ENCODE measurements at places on chromosomes 3 and 15.

DNA sequence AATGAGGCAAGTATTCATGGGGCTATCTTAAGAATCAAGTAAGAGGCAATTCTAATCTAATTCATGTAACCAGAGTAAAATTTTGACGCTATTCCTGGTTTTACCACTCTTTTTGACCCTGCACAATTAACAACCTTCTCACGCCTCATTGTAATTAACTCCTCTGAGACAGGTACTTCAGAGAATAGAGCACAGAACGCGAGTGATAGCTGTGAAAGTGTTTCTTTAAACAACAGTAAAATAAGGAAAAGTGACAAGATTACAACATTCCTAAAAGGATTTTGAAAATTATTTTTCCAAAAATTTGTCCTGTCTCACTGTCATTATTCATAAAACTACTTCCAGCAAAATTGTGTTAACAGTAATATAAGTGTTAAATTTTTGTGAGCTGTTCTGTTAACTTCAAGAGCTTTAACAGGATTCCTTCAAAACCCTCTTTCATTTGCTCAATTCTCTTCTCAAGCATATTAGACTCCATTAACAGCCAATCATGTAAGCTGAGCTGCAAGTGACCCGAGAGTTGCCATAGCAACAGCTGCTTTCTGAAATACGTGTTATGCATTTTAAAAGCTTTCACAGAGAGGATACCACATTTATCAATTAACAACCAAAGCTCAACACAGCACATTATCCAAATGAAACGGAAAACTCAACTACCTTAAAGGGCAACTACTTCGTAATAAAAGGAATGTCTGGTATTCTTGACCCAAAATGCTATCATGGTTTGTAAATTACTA lies 93.1 kb downstream of the STAG1 start:
- no peak for DNase-seq

DNA sequence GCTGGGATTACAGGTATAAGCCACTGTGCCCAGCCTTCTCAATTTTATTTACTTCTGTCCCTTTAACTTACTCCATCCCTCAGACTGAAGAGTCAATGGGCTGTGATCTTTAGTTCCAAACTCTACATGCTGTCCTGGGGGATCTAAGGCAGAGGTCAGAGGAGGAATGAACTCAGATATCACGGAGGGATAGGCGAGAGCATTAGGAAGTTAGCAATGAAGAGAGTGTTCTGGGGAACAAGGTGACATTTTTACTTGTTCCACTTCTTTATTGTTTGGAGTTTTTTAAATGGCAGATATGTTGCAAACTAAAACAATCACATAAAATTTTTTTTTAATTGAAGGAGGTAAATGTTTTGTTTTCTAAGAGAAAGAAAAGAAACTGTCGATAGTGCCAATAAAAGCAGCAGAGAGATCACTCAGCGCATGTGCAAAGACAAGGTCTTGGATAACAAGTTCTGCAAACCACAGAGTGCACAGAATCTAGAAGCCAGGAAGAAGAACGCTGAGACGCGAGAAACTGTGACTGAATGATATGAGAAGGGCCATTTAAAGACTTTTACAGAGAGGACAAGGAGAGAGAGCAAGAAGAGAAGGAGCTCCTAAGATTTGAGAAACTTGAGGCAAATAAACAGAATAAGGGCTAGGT lies 10.8 kb upstream of the CA12 start:
- no peak for DNase-seq

- DNase-seq = no peak
These were observed 183.7 kb downstream of the RPLP1 start for GRCh38 chr15:69636169-69636915.

GRCh38 chr15:29799859-29800258 lies 22.4 kb downstream of the TJP1 start:
- no peak for DNase-seq

GRCh38 chr15:100041127-100041828 lies 300.5 kb downstream of the ADAMTS17 start:
- no peak for DNase-seq

DNA sequence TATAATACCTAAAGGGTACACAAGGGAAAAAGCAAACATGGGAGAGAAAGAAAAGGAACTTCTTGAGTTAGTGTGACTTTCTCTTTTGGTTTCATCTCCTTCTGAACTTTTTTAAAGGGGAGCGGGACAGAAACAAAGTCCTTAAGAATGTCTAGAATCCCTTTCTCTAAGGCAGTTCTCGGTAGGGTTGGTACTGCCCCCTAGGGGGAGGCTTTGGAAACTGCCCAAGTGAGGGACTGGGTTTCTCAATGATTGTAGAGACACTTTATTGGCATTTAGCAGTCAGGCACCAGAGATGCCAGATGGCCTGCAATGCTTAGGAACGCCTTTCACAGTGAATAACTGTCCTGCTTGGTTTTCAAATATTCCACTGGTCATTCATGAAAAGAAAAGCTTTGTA lies 172.7 kb downstream of the WDR72 start:
- no peak for DNase-seq

- DNase-seq = no peak
These were observed 6.4 kb upstream of the ITGB5 start for GRCh38 chr3:124893526-124893925.

- DNase-seq = no peak
These were observed 153.9 kb downstream of the P3H2 start for GRCh38 chr3:189966843-189967242.

DNA sequence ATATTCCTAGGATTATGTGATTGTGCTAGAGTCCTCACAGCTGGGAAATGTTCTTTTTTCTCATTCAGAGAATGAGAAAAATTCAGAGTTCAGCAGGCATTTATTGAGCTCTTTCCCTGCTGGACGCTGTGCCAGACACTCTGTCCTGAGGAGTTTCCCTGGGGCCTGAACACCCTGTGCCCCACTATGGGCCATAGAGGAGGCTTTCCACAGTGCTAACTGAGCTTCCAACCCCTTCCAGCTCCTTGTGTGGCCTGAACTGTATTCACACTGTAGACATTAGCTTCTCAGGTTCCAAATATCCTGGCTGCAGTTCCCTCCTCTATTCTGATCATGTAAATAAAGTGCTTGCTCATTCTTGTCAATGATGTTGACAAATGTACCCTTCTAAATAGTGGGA lies 10.0 kb downstream of the ABHD2 start:
- DNase-seq = no peak

- DNase-seq = no peak
These were observed 108.7 kb downstream of the P2RY1 start for GRCh38 chr3:152943645-152944044.

GRCh38 chr15:59501597-59501996 lies 63.6 kb downstream of the FAM81A start:
- no peak for DNase-seq

GRCh38 chr15:42736178-42736792 lies 643 bp downstream of the CDAN1 start:
- no peak for DNase-seq

GRCh38 chr3:150544726-150545125 lies 1.6 kb downstream of the SERP1 start:
- DNase-seq = no peak

DNA sequence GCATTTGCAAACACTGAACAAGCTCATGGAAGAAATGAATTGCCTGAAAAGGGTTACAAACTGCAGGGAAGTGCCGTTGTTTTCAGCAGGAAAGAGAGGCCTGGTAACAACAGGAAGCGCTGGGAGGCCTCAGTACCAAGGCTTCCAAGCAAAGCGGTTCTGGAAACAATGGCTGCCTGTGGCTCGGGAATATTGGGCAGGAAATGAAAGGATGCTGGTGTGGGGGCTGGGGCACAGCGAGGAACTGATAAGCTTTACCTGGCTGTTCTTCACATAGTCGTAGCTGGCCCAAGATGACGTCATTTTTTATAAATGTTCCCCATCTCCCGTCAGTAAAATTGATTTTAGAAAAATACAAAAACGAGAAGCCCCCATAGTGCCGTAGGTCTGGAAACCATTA lies 55.9 kb downstream of the ARHGAP31 start:
- DNase-seq = no peak

- DNase-seq = no peak
These were observed 114.6 kb downstream of the CYP19A1 start for GRCh38 chr15:51223771-51224229.

DNA sequence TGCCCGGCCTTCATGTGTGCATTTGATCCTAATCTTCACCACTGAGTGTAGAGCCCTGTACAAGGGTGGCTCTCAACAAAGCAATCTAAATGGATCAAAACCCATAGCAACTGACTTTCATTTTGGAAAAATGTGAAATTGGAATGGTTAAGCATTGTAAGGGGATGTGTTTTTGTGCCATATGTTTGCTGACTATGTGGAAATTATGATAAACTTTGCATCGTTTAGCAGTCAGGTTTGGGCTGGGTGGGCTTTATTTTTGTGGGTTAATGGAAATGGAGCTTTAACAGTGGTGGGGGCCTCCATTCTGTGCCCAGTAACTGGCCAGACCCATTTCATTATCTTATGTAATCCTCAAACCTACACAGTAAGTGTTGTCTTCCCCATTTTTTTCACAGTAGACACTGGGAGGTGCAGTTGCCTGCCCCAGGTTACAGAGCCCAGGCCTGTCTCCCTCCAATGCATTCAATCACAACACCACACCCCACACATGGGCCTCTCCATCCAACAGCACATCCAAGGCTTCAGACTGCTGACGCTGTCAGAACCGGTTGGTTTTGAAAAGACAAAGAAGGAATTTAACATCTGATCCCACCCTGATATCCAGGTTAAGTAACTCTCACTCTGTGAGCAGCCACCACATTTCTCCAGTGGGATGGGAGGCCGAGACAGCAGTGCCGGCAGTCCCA lies 136.3 kb upstream of the ABHD17C start:
- DNase-seq = no peak

DNA sequence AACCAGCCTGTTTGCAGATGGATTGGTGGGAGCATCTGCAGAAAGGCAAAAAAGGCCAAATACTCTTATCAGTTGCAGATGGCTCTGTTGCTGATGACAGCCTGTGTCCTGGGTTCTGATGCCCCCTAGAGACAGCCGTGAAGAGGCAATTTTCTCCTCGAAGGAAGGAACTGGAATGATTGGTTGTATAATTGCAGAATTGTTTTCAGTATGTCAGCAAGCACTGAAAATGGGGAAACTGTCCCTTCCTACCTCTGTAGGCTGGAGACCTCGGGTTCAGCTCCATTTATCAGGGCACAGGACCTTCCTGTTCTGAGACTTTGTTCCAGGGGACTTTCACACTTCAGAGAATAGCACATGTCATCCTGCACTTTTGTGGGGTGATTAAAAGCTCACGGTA lies 103.0 kb downstream of the PGPEP1L start:
- no peak for DNase-seq

- no peak for DNase-seq
These were observed 861 bp upstream of the RFT1 start for GRCh38 chr3:53131096-53131495.

GRCh38 chr15:34064438-34064837 lies 25.4 kb upstream of the AVEN start:
- DNase-seq = no peak

DNA sequence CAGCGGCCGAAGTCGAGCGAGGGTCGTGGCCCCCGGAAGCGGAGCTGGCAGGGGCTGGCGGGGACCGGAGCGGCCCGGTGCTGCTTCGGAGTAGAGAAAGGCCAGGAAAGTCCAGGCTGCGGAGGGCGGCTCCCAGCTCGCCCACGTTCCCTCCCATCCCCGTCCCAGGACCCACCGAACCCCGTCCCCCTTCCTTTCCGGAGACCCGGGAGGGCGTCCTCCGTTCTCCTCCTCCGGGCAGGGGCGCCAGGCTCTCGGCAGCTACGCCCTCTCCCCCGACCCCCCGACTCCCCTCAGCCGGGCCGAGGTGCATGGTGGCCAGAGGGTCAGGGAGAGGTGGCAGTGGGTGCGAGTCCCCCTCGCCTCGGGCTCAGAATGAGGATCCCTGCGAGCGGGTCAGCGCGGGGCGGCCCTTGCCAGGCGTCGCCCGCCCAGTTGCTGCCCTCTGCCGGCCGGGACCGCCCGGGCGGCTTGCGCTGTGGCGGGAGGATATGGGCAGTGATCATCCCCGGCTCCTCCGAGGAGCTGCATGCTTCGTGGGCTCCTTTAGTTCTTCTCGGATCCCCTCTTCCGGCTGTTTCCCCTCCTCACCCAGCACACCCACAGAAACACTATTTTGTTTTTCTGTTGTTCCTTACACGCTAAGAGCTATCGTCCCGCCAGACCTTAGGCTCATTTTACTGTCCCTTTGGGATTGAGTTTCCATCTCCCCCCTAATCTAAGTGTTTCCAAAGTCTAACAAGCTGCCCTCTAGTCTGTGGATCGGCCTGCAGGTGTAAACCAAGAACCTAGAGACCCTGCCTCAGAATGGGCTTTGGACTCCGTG lies 744 bp upstream of the ALDH1A2 start:
- peak; percentile 25 for DNase-seq

GRCh38 chr15:39869254-39869653 lies 50.8 kb downstream of the GPR176 start:
- no peak for DNase-seq

DNA sequence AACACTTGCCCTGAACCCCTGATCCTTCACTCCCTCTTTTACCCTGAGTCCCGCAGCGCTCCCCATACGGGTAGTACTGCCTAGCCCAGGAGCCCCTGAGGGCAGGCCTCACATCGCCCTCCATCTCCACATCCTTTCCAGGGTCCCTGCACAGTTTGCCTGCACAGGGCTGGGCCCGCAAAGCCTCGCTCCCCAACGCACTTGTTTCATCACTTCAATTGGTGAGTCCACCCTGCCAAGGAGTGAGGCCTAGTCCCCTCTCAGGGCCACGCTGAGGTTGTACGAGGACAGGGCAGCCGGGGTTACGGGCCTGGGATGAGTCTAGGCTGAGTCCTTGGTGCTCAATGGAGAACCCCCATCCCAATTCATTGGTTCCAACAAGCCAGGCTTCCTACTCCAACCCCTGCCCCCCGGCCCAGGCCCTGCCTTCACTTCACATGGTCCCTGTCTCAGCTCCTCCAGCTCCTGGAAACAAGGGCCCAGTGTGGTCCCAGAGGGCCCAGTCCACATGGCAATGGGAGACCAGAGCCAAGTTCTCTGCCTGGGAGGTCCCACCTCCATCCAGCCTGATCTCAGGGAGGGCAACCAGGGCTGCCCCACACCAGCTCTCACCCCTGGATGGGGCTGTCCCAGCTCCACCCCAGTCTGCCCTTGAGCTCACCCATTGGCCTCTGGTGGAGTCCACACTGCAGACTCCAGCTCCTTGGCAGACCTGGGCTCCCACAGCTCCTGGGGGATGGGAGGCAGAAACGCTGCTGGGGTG lies 12.4 kb upstream of the CLK3 start:
- no peak for DNase-seq

Data from T-cell (primary cell).